ENCODE measurements at places on chromosomes 11 and 22. TPM values are rescaled to one million over a fixed set of nuclear protein-coding genes. Genes with fewer than 3 reads are reported as not detected.

The CCDC87 gene
- total RNA-seq = 0.36 TPM

The MYEOV gene
- not detected for total RNA-seq

The CRACR2B gene
- 8.9 TPM for total RNA-seq

The APOA4 gene
- total RNA-seq = not detected

The APOL5 gene
- total RNA-seq = 0.45 TPM

The MS4A14 gene
- 0.12 TPM for total RNA-seq

The YPEL1 gene
- total RNA-seq = 13.4 TPM
